ENCODE measurements at places on chromosomes 2 and 18.

- no peak for DNase-seq
Observed at GRCh38 chr18:29418136-29418535, 1241.2 kb upstream of the CDH2 start.

DNA sequence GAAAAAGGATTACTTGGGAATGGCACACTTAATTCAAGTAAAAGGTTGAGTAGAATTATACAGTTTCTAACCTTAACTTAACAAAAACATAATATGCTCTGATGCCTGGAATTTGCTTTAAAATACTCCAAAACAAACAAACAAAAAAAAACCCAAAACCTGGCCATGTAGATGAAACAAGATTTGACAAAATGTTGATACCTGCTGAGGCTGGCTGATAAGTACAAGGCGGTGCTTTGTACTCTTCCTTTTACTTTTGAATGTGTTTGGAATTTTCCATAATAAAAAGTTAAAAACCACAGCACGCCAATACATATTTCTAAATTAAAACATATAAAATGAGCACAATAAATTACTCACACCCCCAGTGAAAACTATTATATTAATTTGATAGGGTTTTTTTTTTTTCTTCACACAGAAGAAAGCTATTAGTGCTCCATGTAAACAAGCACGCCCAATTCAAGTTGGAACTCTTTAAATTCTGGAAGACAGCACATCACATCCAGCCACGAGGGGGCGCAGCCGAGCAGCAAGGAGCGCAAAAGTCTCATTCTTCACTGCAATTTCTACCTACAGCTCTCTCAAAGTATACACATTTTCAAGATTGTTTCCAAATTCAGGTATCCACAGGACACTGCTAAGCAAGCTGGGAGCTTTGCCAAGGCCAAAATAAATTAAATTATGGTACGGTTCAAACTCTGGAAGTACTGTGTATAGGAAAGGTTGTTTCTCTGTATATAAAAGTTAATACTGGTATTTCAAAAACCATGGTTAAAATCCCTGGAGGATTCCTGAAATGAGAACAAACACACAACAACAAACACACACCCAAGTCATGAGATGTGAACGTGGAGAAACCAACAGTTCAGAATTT lies 7.5 kb downstream of the SERTAD2 start:
- peak; percentile 67 for DNase-seq

- DNase-seq, result no peak
Observed at GRCh38 chr2:100107906-100108647, 34.3 kb downstream of the AFF3 start.

DNA sequence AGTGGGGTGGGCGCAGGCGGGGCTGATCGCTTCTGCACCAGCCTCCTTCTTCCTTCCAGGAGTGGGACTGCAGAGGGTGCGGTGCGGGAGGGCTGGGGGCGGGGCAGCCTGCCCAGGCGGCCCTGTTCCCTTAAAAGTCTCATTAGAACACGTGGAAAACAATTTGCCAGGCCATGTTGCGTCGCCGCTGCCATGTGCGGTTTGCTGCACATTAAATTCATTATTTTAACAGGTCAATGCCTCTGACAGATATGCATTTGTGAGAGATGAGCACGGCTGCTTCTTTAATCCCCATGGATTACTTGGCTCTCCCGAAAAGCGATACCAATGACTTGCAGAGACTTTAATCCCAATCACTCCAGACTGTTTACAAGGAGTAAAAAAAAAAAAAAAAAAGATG lies 139.0 kb downstream of the CELF4 start:
- no peak for DNase-seq

DNA sequence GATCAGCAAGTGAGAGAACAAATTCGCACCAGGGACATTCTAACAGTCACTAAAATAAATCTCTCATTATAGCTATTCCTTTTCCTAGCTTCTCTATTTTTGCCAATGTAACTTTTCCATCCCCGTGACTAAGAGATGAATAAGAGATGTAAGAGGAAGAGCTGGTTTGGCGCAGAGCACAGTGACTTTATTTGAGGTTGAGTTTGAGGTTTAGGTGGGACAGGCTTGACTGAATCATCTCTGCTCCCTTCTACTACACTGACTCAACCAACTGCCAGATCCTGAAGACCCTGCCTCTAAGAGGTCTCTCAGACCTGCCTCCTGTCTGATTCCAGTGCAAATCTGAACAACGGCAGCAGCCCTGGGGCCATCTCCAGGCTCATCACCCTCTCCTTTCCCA lies 28.0 kb downstream of the RFX8 start:
- no peak for DNase-seq

DNA sequence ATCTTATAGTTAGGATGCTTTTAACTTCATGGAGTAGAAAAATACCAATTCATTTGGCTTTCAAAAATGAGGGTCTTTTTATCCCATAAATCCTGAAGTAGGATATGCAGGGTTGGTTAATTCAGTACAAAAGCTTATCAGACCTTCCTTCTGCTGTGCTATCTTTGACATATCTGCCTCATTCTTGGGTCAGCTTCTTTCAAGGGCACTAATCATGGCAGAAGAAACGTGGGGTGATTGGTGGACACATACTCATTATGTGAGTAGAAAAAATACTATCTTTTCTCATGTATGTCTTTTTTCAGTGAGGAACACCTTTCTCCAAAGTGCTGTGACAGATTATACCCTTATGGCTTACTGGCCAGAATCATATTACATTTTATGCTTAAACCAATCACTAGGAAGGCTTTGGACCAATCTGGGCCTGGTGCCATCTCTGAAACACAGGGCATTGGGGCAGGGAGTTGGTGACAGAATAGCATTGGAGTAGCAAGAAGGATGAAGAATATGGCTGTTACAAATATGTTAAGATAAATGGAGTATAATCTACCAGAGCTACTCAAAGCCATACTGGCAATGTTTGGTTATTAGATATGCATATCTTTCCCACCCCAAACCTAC lies 10.1 kb downstream of the UGP2 start:
- no peak for DNase-seq

GRCh38 chr2:23912054-23912453 lies 14.9 kb downstream of the ATAD2B start:
- DNase-seq, result no peak

DNA sequence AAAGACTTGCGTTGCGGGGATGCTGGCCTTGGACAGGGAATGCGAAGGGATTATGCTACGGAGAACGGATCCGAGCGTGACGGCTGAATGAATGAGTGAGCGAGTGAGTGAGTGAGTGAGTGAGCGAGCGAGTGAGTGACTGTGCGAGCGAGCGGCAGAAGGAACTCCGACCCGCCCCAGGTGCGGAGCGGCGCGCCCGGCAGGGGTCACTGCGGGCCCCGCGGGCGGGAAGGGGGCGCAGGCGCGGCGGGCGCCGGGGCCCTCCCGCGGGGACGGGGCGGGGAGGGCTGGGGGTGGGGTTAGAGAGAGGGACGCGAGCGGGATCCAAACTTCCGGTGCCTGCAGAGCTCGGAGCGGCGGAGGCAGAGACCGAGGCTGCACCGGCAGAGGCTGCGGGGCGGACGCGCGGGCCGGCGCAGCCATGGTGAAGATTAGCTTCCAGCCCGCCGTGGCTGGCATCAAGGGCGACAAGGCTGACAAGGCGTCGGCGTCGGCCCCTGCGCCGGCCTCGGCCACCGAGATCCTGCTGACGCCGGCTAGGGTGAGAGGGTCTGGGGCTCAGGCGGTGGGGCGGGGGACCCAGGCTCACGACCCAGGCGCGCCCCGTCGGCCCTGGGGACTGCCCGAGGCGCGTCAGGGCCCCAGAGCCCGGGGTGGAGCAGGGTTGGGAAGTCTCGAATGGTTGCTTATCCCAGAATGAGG lies at the start of gene ITM2C:
ITM2C (plus strand) TSS at position 338 of the 702 bp plus-strand sequence; CDS start at position 422, 84 bp downstream.
- DNase-seq, result peak; percentile 55

DNA sequence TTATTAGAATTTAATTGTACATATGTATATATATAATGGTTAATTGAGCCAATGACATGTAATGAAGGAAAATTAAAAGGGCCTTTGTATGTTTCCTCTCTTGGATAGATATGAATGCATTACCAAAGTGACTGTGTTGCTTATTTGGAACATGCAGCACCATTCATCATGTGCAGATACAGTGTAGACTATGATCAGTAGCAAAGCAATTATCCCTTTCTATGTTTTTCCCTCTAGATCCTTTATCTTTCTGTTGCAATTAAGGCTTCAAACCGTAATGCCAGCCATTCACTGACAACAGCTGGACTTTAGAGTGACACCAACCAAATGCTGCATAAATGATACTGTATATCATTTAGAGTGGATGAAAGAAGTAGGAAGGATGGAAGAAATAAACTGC lies 565.2 kb downstream of the NRXN1 start:
- DNase-seq, result no peak

- no peak for DNase-seq
Observed at GRCh38 chr2:197322724-197323720, 12.4 kb upstream of the ANKRD44 start.

DNA sequence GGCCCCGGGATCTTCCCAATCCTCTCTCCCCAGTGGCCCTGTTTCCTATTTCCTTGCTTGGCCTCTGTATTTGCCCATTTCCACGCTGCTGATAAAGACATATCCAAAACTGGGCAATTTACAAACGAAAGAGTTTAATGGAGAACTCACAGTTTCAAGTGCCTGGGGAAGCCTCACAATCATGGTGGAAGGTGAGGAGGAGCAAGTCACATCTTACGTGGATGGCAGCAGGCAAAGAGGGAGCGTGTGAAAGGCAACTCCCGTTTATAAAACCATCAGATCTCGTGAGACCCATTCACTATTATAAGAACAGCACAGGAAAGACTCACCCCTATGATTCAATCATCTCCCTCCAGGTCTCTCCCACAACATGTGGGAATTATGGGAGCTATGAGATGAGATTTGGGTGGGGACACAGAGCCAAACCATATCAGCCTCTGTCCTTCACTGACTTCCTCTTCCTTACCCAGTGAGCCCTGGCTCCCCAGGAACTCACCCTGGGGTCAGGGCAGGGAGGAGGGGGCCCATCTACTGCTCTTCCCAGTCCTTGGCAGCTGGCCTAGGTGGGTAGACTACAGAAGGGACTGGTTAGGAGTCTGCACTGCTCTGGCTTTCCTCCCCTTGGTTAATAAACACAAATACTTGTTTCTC lies 105.8 kb upstream of the MYCN start:
- no peak for DNase-seq

DNA sequence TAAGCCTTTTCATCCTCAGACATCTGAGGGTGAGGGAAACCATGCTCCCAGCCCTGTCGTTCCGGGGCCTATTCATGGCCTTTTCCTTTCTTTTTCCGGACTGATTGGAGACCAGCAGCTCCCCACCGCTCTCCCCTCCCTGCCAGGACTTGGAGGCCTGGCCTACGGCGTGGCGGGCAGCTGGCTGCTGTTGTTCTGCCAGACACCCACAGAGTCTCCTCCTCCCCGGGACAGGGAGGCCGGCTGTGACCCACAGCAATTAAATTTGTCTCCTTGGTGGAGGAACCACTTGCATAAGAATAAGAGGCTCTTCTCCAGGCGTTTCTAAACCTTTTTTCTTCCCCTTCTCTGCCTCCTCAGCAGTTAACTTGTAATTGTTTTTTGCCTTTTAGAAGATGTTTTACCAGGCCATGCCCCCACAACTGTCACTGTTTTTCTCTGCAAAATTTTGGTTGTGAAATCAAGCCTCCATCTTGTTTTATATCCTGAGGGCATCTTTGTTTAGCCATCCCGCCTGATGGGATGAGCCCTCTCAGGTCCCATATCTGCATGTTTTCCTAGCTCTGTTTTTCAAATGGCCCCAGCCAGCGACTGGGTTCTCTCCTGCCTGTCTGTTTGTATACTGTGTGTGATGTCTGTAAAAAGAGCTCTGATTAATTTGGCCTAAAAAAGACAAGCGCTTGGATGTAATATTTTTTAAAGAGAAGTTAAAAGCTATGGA lies 1060.0 kb upstream of the DDX18 start:
- no peak for DNase-seq

GRCh38 chr2:200447139-200447855 lies 62.6 kb downstream of the KCTD18 start:
- DNase-seq, result no peak

DNA sequence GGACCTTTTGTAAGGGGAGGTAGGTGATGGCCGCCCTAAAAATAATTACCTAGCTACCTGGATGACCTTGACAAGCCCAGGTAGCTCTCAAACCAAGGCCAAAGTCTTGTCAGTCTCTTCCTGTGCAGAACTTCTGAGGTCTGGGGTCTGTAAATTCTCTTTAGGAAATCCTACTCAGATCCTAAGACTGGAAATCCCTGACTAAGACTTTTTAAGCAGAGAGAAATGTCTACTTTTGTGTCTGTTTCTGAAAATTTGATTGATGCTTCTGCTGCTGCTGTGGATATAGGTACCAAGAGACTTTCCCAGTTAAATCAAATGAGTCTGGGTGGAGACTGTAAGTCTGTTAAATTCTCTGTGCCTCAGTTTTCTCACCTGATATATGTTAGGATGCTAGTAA lies 36.9 kb upstream of the SIX3 start:
- DNase-seq, result no peak

- DNase-seq, result no peak
Observed at GRCh38 chr2:38267270-38267925, 109.7 kb downstream of the ATL2 start.

DNA sequence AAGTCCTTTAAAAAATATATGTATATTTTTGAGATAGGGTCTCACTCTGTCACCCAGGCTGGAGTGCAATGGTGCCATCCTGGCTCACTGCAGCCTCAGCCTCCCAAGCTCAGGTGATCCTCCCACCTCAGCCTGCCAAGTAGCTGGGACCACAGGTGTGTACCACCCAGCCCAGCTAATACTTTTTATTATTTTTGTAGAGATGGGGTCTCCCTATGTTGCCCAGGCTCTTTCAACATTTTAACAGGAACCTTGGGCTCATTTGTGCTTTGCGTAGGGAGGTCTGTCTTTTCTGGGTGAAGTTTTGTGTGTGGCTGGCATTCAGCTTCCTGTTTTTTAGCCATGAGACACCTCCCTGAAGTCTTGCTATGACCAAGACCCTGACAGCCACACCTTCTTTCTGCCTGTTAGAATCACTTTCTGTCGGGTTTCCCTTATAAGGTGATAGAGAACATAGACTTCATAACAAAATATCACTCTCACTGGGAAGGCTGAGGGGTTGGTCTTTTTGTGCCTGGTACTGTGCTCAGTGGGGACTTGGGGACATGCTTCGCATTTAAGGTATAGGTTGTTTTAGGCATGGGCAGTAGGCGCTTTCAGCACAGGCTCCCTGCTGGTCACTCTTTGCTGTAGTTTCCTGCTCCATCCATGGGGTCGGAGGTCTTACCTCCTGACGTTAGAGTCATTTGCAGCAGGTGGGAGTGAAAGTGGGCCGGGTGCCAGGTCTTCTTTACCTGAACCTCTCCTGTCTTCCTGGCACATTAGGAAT lies 3.4 kb downstream of the RAB31 start:
- DNase-seq, result no peak

DNA sequence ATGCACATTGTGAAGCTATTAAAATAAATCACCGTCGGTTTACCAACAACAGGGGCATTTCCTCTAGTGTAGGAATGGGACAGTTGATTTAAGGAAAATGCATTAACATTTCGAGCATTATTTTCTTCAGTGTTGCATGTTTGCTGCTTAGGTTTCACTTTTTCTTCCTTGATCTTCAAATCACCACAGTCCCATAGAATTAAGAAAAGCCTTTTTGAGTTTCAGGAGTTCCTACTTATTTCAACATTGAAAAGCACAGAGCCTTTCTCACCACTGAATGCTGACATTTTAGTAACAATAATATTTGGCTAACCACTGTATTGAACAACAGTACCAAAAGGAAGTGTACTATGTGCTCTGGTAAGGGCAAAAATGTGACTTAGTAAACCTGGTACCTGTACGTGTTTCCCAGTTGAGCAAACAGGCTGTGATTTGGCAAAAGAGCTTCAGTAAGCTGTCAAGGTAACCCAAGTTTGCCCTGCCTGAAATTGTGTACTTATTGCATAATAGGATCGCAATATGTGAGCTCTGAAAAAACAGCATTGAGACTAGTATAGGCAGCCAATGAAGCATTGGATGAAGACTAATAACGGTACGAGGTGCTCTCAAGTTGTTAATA lies 2.2 kb downstream of the LRRTM4 start:
- no peak for DNase-seq

GRCh38 chr18:35117951-35118411 lies 76.8 kb downstream of the MAPRE2 start:
- DNase-seq, result no peak

All from stimulated activated CD4-positive, alpha-beta T cell treated with anti-CD3 and anti-CD28 coated beads, Interleukin-12 subunit alpha, Interleukin-12 subunit beta, amount 100 ng/mL, for 48 hours (primary cell).